Spinal cord (tissue), 10 donors: ENCODE measurements at places on chromosomes 12 and 14. TPM values are rescaled to one million over a fixed set of nuclear protein-coding genes. Genes with fewer than 3 reads are reported as not detected.

GRCh38 chr12:92558215-92558773 is 144.5 kb upstream of the PLEKHG7 start:
- H3K4me1 ChIP-seq: no peaks in the 10 kb centered on the region
- H3K4me3 ChIP-seq: no peak overlapping the region
- H3K27me3 ChIP-seq: no peaks in the 10 kb centered on the region
- no peak for DNase-seq

GRCh38 chr12:92608151-92609091 is 94.4 kb upstream of the PLEKHG7 start:
- H3K4me3 ChIP-seq: no peak overlapping the region
- no peak for DNase-seq
- H3K27me3 ChIP-seq: no peaks in the 10 kb centered on the region
- no peak overlapping the region for H3K27ac ChIP-seq
- no peaks in the 10 kb centered on the region for H3K36me3 ChIP-seq

The RAB5B gene
- 93.7 TPM for total RNA-seq

The TAS2R50 gene
- 10.9 TPM for total RNA-seq

The OR6S1 gene
- total RNA-seq: not detected

The PPP4R4 gene
- total RNA-seq: 8.8 TPM

GRCh38 chr12:74963867-74964331 is 245.7 kb downstream of the KCNC2 start:
- no peaks in the 10 kb centered on the region for H3K36me3 ChIP-seq
- no peak overlapping the region for H3K4me3 ChIP-seq
- no peak overlapping the region for H3K27ac ChIP-seq
- DNase-seq: no peak
- no peaks in the 10 kb centered on the region for H3K27me3 ChIP-seq
- H3K4me1 ChIP-seq: no peaks in the 10 kb centered on the region

The AQP5 gene
- total RNA-seq: 0.99 TPM

DNA sequence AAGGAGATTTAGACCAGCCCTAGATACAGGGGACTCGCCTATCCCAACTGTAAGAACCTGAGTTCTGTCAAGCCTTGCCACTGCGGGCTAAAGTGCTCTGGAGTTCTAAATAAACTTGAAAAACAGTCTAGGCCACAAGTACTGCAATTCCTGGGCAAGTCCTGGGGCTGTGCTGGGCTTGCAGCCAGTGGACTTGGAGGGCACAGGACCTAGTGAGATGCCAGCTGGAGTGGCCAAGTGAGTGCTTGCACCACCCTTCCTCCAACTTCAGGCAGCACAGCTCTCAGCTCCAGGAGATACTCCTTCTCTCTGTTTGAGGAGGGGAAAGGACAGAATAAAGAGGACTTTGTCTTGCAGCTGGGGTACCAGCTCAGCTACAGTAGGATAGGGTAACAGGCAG is 307.6 kb upstream of the FBXO33 start:
- H3K36me3 ChIP-seq: no peaks in the 10 kb centered on the region
- no peaks in the 10 kb centered on the region for H3K4me1 ChIP-seq
- no peak for DNase-seq
- no peak overlapping the region for H3K27ac ChIP-seq

GRCh38 chr12:43740511-43741100 is 18.0 kb downstream of the PUS7L start:
- H3K27ac ChIP-seq: no peak overlapping the region
- DNase-seq: no peak
- no peaks in the 10 kb centered on the region for H3K4me1 ChIP-seq
- H3K27me3 ChIP-seq: no peaks in the 10 kb centered on the region
- H3K36me3 ChIP-seq: peaks cover 2% of the 10 kb centered on the region

GRCh38 chr12:62724947-62725451 is 210.0 kb downstream of the PPM1H start:
- no peaks in the 10 kb centered on the region for H3K4me1 ChIP-seq
- no peak overlapping the region for H3K27ac ChIP-seq
- no peak overlapping the region for H3K4me3 ChIP-seq
- no peaks in the 10 kb centered on the region for H3K36me3 ChIP-seq
- no peaks in the 10 kb centered on the region for H3K27me3 ChIP-seq
- DNase-seq: no peak

The SLC35F4 gene
- 2.4 TPM for total RNA-seq

The EML1 gene
- total RNA-seq: 38.1 TPM

The SYT1 gene
- total RNA-seq: 100 TPM

GRCh38 chr14:53790731-53791500 is 165.7 kb downstream of the BMP4 start:
- H3K27me3 ChIP-seq: no peaks in the 10 kb centered on the region
- H3K4me3 ChIP-seq: no peak overlapping the region
- peaks cover 4% of the 10 kb centered on the region for H3K4me1 ChIP-seq
- no peaks in the 10 kb centered on the region for H3K36me3 ChIP-seq

DNA sequence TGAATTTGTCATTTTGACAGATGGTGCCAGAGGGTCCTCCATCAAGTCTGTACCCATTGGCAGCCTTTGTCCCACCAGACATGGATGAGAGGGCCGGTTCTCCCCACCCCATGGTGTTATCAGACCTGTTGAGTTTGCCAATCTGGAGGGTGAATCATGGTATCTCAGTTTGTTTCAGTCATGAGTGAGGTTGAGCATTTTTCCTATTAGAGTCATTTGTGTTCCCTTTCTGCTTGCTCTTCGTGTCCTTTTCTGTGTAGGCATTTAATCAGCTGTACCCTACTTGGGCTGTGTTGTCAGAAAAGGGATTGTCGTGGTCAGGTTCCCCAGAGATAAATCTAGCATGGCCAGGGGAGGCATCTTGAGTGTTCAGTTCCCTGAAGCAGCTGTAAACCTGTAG is 30.5 kb downstream of the SLC24A4 start:
- DNase-seq: no peak
- H3K27me3 ChIP-seq: no peaks in the 10 kb centered on the region
- H3K4me3 ChIP-seq: no peak overlapping the region
- no peaks in the 10 kb centered on the region for H3K4me1 ChIP-seq

The SENP1 gene
- 26.3 TPM for total RNA-seq

DNA sequence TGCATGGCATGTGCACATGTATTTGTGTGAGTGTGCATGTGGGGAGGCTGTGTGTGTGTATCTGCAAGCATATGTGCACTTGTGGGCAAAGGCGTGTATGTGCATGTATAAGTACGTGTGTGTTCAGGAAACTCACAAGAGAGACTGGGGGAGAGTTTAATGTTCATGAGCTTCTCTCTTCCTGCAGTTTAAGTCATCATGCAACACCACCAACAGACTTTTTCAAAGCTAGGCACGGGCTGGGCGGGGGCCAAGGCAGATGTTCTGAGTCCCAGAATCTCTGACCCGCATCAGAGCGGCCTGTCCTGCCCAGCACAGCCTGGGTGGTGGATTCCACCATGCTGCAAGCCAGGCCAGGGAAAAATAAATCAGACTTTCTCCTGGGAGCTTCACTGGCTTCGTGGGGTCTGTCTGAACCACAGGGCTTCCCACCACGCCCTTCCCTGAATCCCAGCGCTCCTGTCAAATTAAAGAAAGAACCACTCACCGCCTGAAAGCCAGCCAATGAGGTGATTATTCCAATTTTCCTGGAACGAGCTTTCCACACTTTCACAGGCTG is 75.7 kb downstream of the PITPNM2 start:
- H3K4me3 ChIP-seq: no peak overlapping the region
- peaks cover 55% of the 10 kb centered on the region for H3K4me1 ChIP-seq
- peaks cover 2% of the 10 kb centered on the region for H3K27me3 ChIP-seq
- H3K27ac ChIP-seq: peak overlapping the region; percentile 22
- no peak for DNase-seq

The MANSC1 gene
- 16.6 TPM for total RNA-seq

DNA sequence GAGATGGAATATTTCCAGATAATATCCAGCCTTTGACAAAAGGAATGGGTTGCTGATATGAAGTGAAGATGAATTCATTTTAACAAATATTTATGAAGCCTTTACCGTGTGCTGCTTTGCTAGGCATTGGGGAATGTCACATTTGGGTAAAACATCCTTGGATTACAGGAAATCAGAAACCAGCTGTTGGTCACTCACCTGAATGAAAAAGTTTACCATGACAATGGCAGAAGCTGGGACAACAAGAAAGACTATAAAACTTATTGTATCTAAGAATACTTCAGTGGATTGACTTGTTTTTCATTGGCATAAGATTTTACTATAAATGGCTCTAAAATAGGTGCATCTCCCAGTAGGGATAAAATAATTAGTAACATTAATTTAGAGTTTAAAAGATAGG is 19.7 kb downstream of the PPP4R4 start:
- no peaks in the 10 kb centered on the region for H3K4me1 ChIP-seq
- no peak overlapping the region for H3K4me3 ChIP-seq
- H3K27me3 ChIP-seq: no peaks in the 10 kb centered on the region
- H3K36me3 ChIP-seq: no peaks in the 10 kb centered on the region
- H3K27ac ChIP-seq: no peak overlapping the region
- no peak for DNase-seq

The ACYP1 gene
- 23.0 TPM for total RNA-seq

GRCh38 chr14:94102768-94103482 is 7.6 kb upstream of the IFI27 start:
- no peak for DNase-seq
- H3K4me3 ChIP-seq: no peak overlapping the region
- H3K27ac ChIP-seq: peak overlapping the region; percentile 71
- peaks cover 28% of the 10 kb centered on the region for H3K36me3 ChIP-seq
- peaks cover 30% of the 10 kb centered on the region for H3K4me1 ChIP-seq
- no peaks in the 10 kb centered on the region for H3K27me3 ChIP-seq

DNA sequence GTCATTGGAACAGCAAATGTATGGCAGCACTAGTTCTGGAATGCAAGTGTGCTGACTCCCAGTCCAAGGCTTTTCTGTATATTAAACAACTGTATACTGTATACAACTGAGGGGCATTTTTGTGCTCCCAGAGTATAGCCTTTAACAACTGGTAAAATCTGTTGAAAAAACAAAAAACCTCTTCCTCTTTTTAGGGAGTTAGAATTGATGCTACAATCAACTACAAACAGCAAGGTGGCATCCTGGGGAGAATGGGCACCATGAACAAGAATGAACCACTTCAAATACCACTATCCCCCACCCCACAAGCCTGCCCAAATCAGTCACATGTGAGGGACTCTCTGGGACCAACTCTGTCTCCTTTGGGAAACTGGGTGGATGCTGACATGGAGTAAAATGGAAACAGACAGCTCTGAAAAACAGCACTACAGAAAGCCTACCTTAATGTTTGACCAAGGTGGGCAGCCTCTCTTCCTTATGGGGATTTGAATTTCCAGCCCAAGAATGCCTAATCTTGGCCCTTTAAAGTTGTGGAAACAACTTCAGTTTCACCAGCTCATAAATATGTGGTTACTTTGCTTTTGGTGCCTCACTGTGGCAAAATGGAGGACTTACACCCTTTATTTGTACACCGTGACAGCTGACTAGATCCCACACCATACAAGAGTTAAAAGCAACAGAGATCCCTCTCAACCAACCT is 7.5 kb downstream of the VTI1B start:
- no peak overlapping the region for H3K4me3 ChIP-seq
- DNase-seq: peak; percentile 12

DNA sequence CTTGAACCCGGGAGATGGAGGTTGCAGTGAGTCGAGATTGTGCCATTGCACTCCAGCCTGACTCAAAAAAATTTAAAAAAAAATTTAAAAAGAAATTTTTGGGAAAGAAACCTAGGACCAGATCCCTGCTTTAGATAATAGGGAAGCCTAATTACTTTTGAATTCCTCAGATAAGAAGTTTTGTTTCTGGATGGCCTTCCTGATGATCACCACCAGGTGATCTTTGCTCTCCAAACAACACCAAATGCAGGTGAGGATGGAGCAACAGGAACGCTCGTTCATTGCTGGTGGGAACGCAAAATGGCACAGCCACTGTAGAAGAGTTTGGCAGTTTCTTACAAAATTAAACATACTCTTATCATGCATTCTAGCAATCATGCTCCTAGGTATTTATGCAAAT is 28.5 kb upstream of the KLC1 start:
- H3K4me1 ChIP-seq: peaks cover 6% of the 10 kb centered on the region
- no peak overlapping the region for H3K27ac ChIP-seq

The AICDA gene
- total RNA-seq: 0.11 TPM

- no peaks in the 10 kb centered on the region for H3K36me3 ChIP-seq
- no peaks in the 10 kb centered on the region for H3K27me3 ChIP-seq
- no peak for DNase-seq
- H3K27ac ChIP-seq: no peak overlapping the region
- no peak overlapping the region for H3K4me3 ChIP-seq
- H3K4me1 ChIP-seq: no peaks in the 10 kb centered on the region
These were observed 23.3 kb downstream of the SNRPF start for GRCh38 chr12:95882080-95882479.

- H3K27ac ChIP-seq: peak overlapping the region; percentile 40
- peak overlapping the region; percentile 46 for H3K4me3 ChIP-seq
- H3K27me3 ChIP-seq: peaks cover 3% of the 10 kb centered on the region
- peaks cover 69% of the 10 kb centered on the region for H3K4me1 ChIP-seq
- DNase-seq: peak; percentile 87
- H3K36me3 ChIP-seq: no peaks in the 10 kb centered on the region
These were observed 5.5 kb downstream of the AQP5 start for GRCh38 chr12:49967042-49967776.

The RNU6-8 gene
- not detected for total RNA-seq

The FAM222A gene
- total RNA-seq: 5.2 TPM

- no peak overlapping the region for H3K4me3 ChIP-seq
- H3K36me3 ChIP-seq: no peaks in the 10 kb centered on the region
- peaks cover 6% of the 10 kb centered on the region for H3K4me1 ChIP-seq
- no peak overlapping the region for H3K27ac ChIP-seq
- DNase-seq: no peak
These were observed 36.3 kb downstream of the NELL2 start for GRCh38 chr12:44839785-44840184.

The ERG28 gene
- 12.2 TPM for total RNA-seq

DNA sequence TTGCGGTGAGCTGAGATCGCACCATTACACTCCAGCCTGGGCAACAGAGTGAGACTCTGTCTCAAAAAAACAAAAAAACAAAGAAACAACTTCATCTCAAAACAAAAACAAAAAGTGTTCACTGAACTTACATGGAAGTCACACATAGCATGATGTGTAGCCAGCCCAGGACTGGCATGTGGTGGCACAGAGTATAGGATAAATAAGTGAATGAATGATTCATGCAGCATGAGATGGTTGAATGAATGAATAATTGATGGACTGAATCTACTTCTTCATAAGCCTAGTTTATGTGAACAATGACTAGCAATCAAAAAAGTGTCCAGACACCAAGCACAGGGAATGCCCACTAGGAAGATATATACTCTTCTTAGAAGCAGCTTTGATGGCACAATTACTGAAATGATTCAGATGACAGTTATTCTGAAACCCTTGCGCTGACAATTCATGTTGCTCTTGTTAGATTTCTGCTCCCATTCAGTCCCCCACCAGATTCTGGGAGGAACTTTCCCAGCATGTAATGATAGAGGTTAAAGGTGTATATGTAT is 31.6 kb upstream of the SERPINA6 start:
- DNase-seq: no peak
- no peaks in the 10 kb centered on the region for H3K27me3 ChIP-seq
- H3K27ac ChIP-seq: no peak overlapping the region
- no peak overlapping the region for H3K4me3 ChIP-seq

GRCh38 chr12:57229046-57229633 is 371 bp upstream of the SHMT2 start:
- peak overlapping the region; percentile 73 for H3K4me3 ChIP-seq
- peaks cover 38% of the 10 kb centered on the region for H3K27me3 ChIP-seq
- H3K36me3 ChIP-seq: peaks cover 40% of the 10 kb centered on the region

- no peaks in the 10 kb centered on the region for H3K4me1 ChIP-seq
- no peak overlapping the region for H3K4me3 ChIP-seq
- no peak overlapping the region for H3K27ac ChIP-seq
- no peaks in the 10 kb centered on the region for H3K27me3 ChIP-seq
- no peaks in the 10 kb centered on the region for H3K36me3 ChIP-seq
These were observed 13.3 kb downstream of the RNASE3 start for GRCh38 chr14:20904393-20905029.
